Fibroblast of skin of right quadriceps (primary cell): ENCODE measurements at places on chromosomes 11 and 22.

GRCh38 chr11:25396847-25397246 is 900.0 kb downstream of the LUZP2 start:
- DNase-seq = no peak

DNA sequence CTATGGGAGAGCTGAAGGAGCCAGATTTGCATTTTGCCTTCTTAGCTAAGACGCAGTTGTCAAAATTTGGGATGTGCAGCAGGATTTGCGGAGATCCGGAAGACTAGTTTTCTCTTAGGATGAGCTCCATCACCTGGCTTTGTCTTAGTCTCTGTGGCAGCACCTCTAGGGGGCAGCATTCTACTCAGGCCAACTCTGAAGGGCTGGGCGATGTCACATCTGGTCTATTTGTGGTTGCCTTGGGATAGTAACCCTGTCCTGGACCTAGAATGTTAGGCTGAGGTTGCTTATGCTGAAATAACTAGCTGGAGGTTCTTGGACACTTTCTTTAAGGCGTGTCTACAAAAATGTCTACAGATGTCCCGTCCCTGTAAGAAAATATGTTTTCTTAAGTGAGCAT is 116.2 kb downstream of the FAT3 start:
- DNase-seq = peak; percentile 4

DNA sequence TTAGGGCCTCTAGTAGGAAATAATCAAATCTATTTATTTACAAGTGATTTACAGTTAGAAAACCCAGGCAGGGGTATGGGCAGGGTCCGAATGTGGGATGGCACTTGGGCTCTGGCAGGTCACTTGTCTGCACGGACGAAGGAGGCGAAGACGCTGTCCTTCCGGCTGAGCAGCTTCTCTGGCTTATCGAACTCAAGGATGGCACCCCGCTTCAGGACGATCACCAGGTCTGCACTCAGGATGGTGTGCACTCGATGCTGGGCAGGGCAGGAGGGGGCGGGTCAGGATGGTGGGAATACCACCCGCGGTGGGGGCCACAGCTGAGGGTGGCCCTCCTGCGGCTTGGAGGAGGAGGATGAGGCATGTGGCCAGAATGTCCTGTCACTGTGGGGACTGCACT is 4.4 kb upstream of the KCNJ11 start:
- DNase-seq = no peak

GRCh38 chr11:24567380-24567779 is 70.5 kb downstream of the LUZP2 start:
- no peak for DNase-seq

DNA sequence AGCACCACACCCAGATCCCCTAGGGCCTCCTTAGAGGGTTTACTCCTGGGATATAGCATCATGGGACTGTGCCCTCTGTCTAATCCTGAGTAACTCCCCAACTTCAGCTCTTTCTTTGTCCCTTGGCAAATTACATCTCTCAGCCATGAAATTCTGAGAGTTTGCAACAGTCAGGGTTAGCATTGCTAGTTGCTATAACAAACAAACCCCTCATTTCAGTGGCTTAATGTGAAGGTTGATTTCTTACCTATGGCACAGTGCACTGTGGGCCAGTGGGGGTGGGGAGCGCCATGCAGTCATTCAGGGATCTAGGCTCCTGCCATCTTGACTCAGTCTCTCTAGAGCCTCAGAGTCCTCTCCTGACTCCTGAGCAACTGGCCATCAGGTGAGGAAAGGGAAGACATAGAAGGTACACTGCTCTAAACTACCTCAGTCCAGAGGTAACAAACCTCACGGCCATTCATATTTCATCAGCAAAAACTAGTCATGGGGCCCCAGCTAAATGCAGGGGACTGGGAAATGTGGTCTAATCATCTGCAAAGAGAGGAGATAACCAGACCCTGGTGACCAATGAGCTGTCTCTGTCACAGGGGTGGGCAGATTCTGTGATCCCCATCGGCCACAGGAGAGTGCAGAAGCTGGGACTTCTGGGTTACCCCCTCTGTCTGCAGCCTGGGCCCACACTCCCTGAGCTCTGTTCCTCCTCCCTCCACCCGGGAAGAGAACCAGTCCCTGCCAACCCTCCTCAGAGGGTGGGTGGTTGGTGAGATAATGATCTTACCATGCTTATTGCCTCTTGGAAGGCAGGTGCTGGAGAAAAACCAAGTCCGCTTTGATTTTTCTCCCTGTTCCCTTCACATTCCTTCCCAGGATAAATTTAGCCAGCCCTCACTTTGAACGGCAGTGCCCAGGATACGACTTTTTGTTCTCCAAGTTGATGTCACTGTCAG is 17.5 kb downstream of the PRG3 start:
- DNase-seq = no peak

GRCh38 chr11:75430714-75431532 is 2.1 kb downstream of the KLHL35 start:
- no peak for DNase-seq

DNA sequence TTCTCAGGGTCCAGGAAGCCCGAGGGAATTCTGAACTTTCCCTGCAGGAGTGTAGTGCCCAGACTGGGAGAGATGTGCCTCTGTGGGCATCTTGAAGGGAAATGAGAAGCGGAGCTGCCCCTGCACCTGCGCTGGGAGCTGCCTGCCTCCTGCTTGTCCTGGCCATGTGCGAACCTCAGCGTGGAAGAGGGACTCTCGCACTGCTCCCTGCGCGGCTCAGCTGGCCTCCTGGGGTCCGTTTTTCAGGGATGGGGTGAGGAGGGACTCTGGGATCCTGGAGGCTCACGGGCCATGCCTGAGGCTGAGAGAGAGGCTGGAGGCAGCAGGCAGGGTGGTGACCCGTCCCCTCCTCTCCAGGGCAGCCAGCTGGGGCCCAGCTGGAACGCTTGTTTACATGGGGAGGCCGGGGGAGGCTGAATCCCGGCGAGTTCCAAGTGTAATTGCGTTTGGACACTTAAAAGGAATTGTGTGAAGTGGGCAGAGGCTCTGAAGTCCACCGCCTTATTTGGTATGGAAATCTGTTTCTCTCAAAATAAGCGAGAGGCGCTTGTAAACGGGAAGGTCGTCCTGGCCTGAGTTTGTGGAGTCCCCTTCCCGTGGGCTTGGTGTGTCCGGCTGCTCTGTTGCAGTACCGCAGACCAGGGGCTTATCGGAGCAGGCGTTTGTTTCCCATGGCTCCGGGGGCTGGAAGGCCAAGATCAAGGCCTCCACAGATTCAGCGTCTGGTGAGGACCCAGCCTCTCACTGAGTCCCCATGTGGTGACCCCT is 1.2 kb upstream of the MRGPRF start:
- DNase-seq = no peak

DNA sequence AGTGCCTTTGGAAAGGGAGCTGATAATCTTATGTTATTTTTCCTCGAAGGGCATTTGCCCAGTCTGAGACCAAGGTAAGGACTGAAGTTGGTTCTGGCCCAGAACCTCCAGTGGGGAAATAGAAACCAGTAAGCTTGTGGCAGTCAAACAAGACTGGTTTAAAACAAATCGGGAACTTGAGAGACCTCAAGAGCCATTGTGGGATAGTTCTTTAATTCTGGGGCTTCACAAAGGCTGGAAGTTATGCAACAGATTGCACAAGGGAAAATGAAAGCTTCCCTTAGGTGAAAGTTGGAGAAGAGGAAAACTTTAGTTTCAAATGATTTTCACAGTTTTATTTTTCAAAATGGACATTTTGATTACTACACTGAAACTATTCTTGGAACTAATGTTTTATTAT is 33.5 kb upstream of the RAB38 start:
- DNase-seq = no peak

DNA sequence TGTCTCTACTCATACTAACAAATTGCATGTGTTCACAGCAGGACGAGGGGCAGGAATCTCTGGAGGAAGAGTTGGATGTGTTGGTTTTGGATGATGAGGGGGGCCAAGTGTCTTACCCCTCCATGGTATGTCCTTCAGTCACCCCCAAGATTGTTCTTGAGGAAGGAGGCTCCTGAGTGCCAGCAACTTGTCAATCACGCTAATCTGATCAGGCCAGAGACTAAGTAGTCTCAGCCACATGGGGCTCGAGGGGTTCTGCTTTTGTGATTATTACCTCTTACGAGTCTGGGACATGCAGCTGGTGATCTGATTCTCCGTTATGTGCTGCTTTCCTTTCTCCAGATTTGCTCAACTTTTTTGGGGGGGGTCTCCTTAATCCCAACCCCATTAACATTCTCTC is 54.3 kb downstream of the CTNND1 start:
- no peak for DNase-seq

GRCh38 chr11:130616573-130616972 is 168.1 kb downstream of the ADAMTS15 start:
- DNase-seq = no peak

DNA sequence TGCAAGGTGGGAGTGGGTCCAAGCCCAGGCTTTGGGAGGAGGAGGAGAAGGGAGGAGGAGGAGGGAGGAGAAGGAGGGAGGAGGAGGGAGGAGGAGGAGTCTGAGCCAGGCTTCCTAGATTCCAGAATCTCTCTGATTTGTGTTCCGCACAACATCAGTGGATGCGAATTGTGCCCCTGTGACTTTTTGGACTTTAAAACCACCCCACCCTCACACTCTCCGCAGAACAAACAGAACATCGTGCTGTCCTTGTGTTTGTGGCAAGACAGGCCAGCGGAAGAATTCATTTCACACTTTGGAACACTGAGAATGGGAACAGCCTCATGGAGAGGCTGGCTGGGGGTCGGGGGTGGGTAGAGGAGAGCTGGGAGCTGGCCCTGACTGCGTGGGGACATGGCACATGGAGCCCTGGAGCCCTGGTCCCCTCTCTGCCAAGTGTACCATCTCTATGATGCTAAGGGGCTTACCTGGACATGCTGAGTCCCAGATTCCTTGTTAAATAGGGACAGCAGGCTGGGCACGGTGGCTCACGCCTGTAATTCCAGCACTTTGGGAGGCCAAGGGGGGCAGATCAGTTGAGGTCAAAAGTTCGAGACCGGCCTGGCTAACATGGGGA is 16.4 kb upstream of the SHANK2 start:
- no peak for DNase-seq

GRCh38 chr11:14273895-14274294 is 85.1 kb downstream of the RRAS2 start:
- DNase-seq = no peak

- peak; percentile 12 for DNase-seq
These were observed 665 bp downstream of the USP28 start for GRCh38 chr11:113874581-113875233.

GRCh38 chr11:101439488-101439887 is 144.3 kb downstream of the TRPC6 start:
- no peak for DNase-seq

DNA sequence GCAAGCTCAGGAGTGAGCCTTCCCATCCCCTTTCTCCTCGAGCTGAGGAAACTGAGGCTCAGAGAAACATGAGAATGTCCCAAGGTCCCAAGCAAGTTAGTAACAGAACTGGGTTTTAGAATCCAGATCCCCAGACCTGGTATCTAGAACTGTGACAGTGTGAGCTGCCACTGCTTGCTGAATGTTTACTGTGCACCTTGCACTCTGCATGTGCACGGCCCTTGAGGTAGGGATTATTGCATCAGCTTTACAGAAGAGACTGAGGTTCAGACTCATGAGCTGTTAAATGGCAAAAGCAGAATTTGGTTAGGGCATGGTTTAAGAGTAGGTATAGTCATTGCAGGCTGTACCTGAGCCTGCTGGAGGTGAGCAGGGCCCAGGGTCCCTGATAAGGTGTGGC is 3.8 kb upstream of the MPPED1 start:
- DNase-seq = no peak

DNA sequence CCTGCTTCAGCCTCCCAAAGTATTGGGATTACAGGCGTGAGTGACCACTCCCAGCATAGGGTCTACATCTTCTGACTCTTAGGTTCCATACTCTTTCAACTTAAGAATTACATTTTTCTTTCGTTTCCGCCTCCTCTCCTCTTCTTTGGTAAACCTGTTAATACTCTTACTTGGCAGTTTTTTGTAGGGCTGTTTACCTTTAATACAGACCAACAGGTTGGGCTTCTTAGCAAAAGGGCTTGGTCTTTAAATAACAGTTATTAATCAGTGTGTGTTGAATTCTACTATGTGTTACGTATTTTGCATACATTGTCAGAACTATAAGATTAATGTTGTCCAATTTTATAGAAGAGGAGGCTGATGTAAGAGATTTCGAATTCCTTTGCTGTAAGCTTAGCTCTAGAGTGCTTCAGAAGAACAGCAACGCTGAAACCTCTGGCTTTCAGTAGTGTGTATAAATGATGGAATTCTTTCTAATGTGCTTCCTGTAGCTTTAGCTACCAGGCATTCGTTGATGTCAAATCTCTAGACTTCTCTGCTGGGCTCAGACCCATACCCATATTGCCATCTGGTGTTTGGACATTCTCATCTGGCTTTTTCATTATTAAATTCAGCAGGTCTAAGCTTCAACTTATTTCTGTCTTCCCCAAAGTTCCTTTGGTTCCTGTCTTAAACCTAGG is 3.1 kb downstream of the FDX1 start:
- DNase-seq = peak; percentile 34

GRCh38 chr11:18308242-18308641 is 13.7 kb downstream of the HPS5 start:
- no peak for DNase-seq

- DNase-seq = no peak
These were observed 72.6 kb downstream of the ISX start for GRCh38 chr22:35138521-35138920.

GRCh38 chr11:44275241-44275640 is 34.7 kb downstream of the ALX4 start:
- no peak for DNase-seq

GRCh38 chr22:46655861-46656608 is 35.8 kb downstream of the GRAMD4 start:
- no peak for DNase-seq

- DNase-seq = no peak
These were observed 2.6 kb downstream of the KLHDC7B start for GRCh38 chr22:50548040-50548920.

- DNase-seq = peak; percentile 14
These were observed 12.7 kb downstream of the ANO3 start for GRCh38 chr11:26344647-26345046.
